ENCODE measurements at places on chromosomes 3 and 15.
A peak's percentile ranks its signal among the peaks of the same experiment; 100 is the strongest.

DNA sequence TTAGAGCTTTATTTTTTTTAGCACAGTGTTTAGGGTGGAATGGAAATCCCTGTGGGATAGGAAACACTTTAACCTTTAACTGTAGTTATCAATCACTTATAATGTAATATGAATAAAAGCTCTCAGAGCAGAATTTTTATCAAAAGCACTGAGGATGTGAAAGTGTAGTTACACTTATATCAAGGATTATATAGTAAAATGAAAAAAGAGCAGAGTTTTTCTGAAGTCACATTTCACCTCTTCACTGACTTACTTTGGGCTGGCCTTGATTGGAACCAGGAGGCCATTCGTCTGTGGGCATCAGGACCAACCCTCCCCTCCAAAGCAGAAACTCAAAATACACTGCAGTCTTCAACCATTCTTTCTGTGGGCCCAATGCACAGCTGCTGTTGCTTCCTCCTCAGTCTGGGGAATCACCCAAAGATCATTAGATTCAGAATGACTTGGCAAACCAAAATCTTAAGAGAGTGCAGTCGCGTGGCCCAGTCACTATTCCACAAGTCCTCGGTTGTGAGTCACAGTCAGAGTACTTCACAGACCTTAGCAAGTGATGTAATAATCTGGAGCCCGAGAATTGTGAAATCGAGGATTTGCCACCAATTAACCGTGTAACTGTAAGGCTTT is 132.6 kb upstream of the COL8A1 start:
- no peak for DNase-seq

DNA sequence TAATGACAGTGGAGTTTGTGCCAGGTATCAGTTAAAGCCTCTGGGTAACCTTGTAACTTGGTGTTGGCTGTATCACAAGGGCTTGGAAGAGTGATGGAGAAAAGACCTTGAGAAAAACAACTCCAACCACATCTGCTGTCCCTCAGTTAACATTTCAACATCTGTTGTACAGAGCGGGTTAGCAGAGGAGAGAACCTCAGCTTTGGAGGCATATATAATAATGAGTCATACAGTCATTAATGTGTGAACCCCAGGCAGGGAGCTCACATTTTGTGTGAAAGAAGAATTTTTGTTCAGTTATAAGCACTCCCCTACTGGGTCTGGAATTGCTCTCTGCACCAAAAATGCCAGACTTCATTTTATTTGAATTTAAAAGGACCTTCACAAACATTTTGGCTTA is 439.5 kb downstream of the PDCD6IP start:
- DNase-seq, result no peak

GRCh38 chr3:37712421-37712820 is 149.3 kb upstream of the CTDSPL start:
- no peak for DNase-seq

GRCh38 chr3:4985330-4986174 is 6.3 kb downstream of the BHLHE40 start:
- no peak for DNase-seq

GRCh38 chr15:51390241-51390965 is 48.9 kb downstream of the GLDN start:
- DNase-seq, result no peak

GRCh38 chr3:130671545-130672312 is 74.9 kb downstream of the PIK3R4 start:
- DNase-seq, result no peak

DNA sequence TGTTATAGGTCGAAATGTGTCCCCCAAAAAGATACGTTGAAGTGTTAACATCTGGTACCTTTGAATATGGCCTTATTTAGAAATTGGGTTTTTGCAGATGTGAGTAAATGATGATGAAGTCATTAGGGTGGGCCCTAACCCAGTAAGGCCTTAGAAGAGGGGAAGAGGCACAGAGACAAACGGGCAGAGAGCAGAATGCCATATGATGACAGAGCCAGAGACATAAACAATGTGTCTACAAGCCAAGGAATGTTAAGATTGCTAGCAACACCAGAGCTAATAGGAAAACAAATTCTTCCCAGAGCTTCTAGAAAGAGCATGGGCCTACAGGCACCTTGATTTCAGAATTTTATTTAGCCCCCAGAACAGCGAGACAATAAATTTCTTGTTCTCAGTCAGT is 693.1 kb upstream of the NECTIN3 start:
- DNase-seq, result no peak

GRCh38 chr3:10519236-10519635 is 13.8 kb upstream of the ATP2B2 start:
- DNase-seq, result no peak

- no peak for DNase-seq
Observed at GRCh38 chr3:135975053-135975452, 9.5 kb downstream of the PPP2R3A start.

GRCh38 chr15:70357453-70357852 is 259.7 kb upstream of the TLE3 start:
- no peak for DNase-seq

DNA sequence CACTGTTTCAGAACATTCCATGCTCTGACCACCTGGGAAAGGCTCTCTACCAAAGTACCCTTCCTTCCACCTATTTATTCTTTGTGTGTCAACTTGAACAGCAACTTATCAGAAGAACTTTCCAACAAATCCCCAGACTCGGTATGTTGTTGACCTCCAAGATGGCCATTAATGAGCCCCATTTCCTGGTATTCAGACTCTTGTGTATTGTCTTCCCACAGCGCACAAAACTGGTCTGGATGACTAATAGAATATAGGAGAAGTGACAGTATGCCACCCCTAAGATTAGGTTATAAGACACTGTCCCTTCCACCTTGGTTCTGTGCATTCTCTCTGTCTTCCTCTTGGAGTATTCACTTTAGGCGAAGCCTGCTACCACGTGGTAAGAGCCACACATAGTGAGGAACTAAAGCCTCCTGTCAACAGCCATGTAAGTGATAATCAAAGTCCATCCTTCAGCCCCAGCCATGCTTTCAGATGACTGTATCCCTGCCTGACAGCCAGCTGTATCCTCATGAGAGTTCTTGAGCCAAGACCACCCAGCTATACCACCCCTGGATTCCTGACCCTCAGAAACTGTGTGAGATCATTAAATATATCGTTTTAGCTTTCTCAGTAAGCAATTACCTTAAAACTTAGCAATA is 481.7 kb downstream of the MAGI1 start:
- no peak for DNase-seq

DNA sequence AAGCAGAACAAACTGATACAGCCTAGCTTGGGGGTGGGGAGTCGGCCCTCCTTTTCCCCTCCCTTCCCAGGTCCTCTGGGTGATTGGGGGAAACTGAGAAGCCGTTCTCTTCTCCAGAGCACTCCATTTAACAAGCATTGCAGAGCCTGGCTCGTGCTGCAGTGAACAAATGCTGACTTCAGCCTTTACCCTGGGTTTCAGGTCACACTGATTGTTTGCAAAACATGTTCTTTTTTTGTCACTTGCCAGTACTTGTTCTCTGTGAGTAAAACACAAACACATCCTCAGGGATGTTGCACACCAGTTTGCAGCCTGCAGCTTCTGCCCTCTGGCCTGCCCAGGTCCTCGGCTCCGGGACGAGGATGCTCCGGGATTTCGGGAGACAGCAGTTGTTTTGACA is 132.8 kb downstream of the PGPEP1L start:
- no peak for DNase-seq

- DNase-seq, result no peak
Observed at GRCh38 chr3:15159501-15160136, 46.4 kb upstream of the CAPN7 start.

- DNase-seq, result peak; percentile 60
Observed at GRCh38 chr3:9727041-9727595, 4.4 kb upstream of the BRPF1 start.

DNA sequence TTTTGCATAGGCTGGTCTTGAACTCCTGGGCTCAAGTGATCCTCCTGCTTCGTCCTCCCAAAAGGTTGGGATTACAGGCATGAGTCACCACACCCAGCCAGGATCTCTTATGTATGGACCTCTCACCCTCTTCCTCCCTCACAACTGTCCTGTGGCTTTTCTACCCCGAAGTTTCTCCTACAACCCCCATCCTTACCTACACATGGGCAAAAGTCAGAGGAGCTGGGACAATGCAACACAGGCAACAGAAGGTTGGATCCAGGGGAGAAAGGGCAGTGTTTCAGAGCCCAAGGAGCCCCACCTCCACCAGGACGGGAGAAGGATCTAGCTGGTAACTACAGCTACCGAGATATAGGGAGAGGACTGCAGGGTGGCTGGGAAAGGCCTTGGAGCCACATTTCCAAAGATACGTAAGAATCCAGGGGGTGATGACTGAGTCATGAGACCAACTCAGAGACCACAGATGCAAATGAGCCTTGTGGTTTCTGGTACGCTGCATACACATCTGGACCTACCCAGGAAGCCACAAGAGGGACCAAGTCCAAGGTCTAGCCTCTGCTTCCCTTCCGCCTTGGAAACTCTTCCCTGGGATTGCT is 13.6 kb downstream of the IGDCC4 start:
- no peak for DNase-seq
